ENCODE measurements at places on chromosomes 3 and 15. TPM values are rescaled to one million over a fixed set of nuclear protein-coding genes. Genes with fewer than 3 reads are reported as not detected.

The GRK7 gene
- total RNA-seq: under 0.01 TPM

The PAQR5 gene
- total RNA-seq: 0.82 TPM

The TMEM108 gene
- total RNA-seq: 18.3 TPM

The FANCD2OS gene
- total RNA-seq: not detected

The ZNF80 gene
- total RNA-seq: not detected

The ECE2 gene
- total RNA-seq: 3.7 TPM

The MKRN2OS gene
- total RNA-seq: not detected

The SLC28A1 gene
- not detected for total RNA-seq

The FOXL2NB gene
- total RNA-seq: 0.41 TPM

The PPP4R2 gene
- 137 TPM for total RNA-seq

The COLQ gene
- 1.6 TPM for total RNA-seq

The ZPLD1 gene
- total RNA-seq: not detected

The EPB42 gene
- total RNA-seq: 2.0 TPM

The KNG1 gene
- not detected for total RNA-seq

The ZDHHC19 gene
- total RNA-seq: not detected

The CHRD gene
- 2.0 TPM for total RNA-seq

The DIS3L gene
- 43.2 TPM for total RNA-seq

The MESP1 gene
- 2.0 TPM for total RNA-seq

The ITPKA gene
- 1.6 TPM for total RNA-seq

The SGO1 gene
- total RNA-seq: 1.6 TPM

The SENP5 gene
- 75.0 TPM for total RNA-seq

The ATP1B3 gene
- total RNA-seq: 43.6 TPM

The FGF12 gene
- 136 TPM for total RNA-seq

The LMLN gene
- total RNA-seq: 13.5 TPM

The HCN4 gene
- total RNA-seq: 3.3 TPM

The XYLB gene
- 4.1 TPM for total RNA-seq

The SSUH2 gene
- total RNA-seq: 0.41 TPM

The SCAANT1 gene
- total RNA-seq: not detected

The GOLGA8R gene
- total RNA-seq: 0.82 TPM

The ANKUB1 gene
- 0.41 TPM for total RNA-seq

The TEX55 gene
- total RNA-seq: not detected

The CHRM5 gene
- 0.41 TPM for total RNA-seq

The GPR62 gene
- 0.41 TPM for total RNA-seq

The PPP1R2 gene
- 181 TPM for total RNA-seq

The ITIH1 gene
- total RNA-seq: not detected

The COL6A5 gene
- under 0.01 TPM for total RNA-seq

The WDR48 gene
- 111 TPM for total RNA-seq

The TRIM42 gene
- total RNA-seq: not detected

The HYAL1 gene
- total RNA-seq: 0.41 TPM

The LOXL1 gene
- total RNA-seq: 2.4 TPM

The IL5RA gene
- under 0.01 TPM for total RNA-seq

The SLC9A9 gene
- total RNA-seq: 4.9 TPM

The ATR gene
- 35.1 TPM for total RNA-seq

The CFAP91 gene
- 7.7 TPM for total RNA-seq

The PRSS50 gene
- not detected for total RNA-seq

The ERICH6 gene
- under 0.01 TPM for total RNA-seq

The EAF2 gene
- total RNA-seq: 5.3 TPM

The CLDN1 gene
- 4.1 TPM for total RNA-seq

The ATP13A3 gene
- 146 TPM for total RNA-seq

The RBM6 gene
- 79.5 TPM for total RNA-seq

The RGMA gene
- total RNA-seq: 6.1 TPM

The CCDC9B gene
- 0.41 TPM for total RNA-seq

The PFN2 gene
- 607 TPM for total RNA-seq

The BRK1 gene
- 92.9 TPM for total RNA-seq

The ARNT2 gene
- total RNA-seq: 43.2 TPM

The ZFAND6 gene
- 151 TPM for total RNA-seq

The RTP3 gene
- total RNA-seq: not detected
